ENCODE measurements at places on chromosomes 3 and 15. TPM values are rescaled to one million over a fixed set of nuclear protein-coding genes. Genes with fewer than 3 reads are reported as not detected.

DNA sequence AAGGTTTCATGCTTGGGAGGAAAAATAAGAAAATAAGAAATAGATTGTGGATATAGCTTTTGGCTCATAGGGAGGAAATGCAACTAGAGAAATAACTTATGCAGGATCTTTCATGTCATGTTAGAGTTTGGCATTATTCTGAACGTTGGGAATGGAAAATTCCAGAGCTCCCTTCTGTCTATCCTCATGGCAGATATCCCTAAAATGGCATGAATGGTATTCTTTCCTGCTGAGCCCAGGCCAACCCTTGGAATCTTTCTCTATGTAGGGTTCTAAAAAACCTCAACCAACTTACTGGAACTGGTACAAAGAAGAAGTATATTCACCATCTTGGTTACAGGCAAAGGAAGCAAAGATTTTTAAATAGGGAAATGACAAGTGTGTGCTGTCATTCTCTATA, 212.5 kb downstream of the CHST2 start:
- H3K4me1 ChIP-seq, result peaks cover 16% of the 10 kb centered on the region
- H3K27me3 ChIP-seq, result no peaks in the 10 kb centered on the region
- no peak for DNase-seq
- H3K4me3 ChIP-seq, result no peak overlapping the region
- no peaks in the 10 kb centered on the region for H3K36me3 ChIP-seq

GRCh38 chr15:25862472-25863110, 536 bp downstream of the ATP10A start:
- peak overlapping the region; percentile 91 for H3K4me3 ChIP-seq
- H3K4me1 ChIP-seq, result peaks cover 9% of the 10 kb centered on the region
- H3K27ac ChIP-seq, result peak overlapping the region; percentile 95
- H3K27me3 ChIP-seq, result no peaks in the 10 kb centered on the region
- peaks cover 9% of the 10 kb centered on the region for H3K36me3 ChIP-seq

DNA sequence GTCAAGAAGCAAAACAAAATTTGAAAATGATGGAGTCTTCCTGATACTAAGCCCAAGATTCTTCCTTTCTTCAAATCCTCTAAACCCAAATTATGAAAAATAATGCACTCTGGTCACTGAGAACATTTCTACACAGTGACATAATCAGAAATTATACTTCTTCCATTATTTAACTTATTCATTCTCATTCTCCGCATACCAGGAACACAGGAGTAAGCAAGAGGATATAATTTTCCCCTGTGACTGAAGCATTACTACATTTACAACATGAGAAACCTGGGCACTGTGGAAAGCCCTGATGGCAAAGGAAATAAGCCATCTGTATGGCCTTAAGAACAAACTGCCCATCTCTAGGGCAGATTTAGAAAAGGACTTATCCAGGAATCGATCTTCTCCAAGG, 47.0 kb downstream of the EXD1 start:
- no peaks in the 10 kb centered on the region for H3K4me1 ChIP-seq
- DNase-seq, result no peak
- no peak overlapping the region for H3K27ac ChIP-seq
- H3K4me3 ChIP-seq, result no peak overlapping the region
- no peaks in the 10 kb centered on the region for H3K36me3 ChIP-seq
- no peaks in the 10 kb centered on the region for H3K27me3 ChIP-seq

- peaks cover 11% of the 10 kb centered on the region for H3K4me1 ChIP-seq
- DNase-seq, result no peak
- H3K36me3 ChIP-seq, result no peaks in the 10 kb centered on the region
- no peaks in the 10 kb centered on the region for H3K27me3 ChIP-seq
Measured at GRCh38 chr3:190345878-190346277, 23.6 kb upstream of the CLDN1 start.

GRCh38 chr3:196775938-196776337, 36.3 kb downstream of the PAK2 start:
- H3K27me3 ChIP-seq, result no peaks in the 10 kb centered on the region
- no peaks in the 10 kb centered on the region for H3K36me3 ChIP-seq
- no peak for DNase-seq
- no peak overlapping the region for H3K4me3 ChIP-seq
- H3K27ac ChIP-seq, result no peak overlapping the region
- H3K4me1 ChIP-seq, result peaks cover 74% of the 10 kb centered on the region

DNA sequence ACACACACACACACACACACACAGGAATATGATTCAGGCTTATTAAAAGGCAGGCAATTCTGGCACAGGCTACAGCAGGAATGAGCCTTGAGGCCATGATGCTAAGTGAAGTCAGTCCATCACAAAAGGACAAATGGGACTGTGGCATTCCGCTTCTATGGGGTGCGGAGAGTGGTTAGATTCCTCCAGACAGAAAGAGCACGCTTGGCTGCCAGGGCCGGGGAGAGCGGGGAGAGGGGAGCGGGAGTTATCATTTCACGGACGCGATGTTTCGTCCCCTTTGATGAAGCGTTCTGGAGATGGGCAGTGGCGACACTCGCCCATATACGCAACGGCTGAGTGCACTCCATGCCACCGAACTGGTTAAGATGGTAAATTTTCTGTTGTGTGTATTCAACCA, 58.5 kb upstream of the FAM174B start:
- DNase-seq, result no peak
- H3K4me1 ChIP-seq, result peaks cover 19% of the 10 kb centered on the region

- peaks cover 7% of the 10 kb centered on the region for H3K4me1 ChIP-seq
- H3K27me3 ChIP-seq, result no peaks in the 10 kb centered on the region
- no peak overlapping the region for H3K27ac ChIP-seq
- DNase-seq, result no peak
- no peak overlapping the region for H3K4me3 ChIP-seq
Measured at GRCh38 chr3:190261015-190261414, 61.2 kb downstream of the CLDN1 start.

- peaks cover 44% of the 10 kb centered on the region for H3K4me1 ChIP-seq
- H3K36me3 ChIP-seq, result no peaks in the 10 kb centered on the region
- peak overlapping the region; percentile 93 for H3K27ac ChIP-seq
- DNase-seq, result no peak
- H3K27me3 ChIP-seq, result no peaks in the 10 kb centered on the region
- H3K4me3 ChIP-seq, result peak overlapping the region; percentile 75
Measured at GRCh38 chr15:45186771-45187577, 792 bp downstream of the SHF start.

The ANKRD34C gene
- not detected for total RNA-seq

GRCh38 chr3:156681002-156681401, 6.6 kb downstream of the TIPARP start:
- no peak for DNase-seq
- no peaks in the 10 kb centered on the region for H3K27me3 ChIP-seq
- peak overlapping the region; percentile 14 for H3K27ac ChIP-seq
- H3K4me1 ChIP-seq, result peaks cover 90% of the 10 kb centered on the region

GRCh38 chr15:57953874-57954273, 111.6 kb downstream of the ALDH1A2 start:
- no peaks in the 10 kb centered on the region for H3K36me3 ChIP-seq
- H3K4me1 ChIP-seq, result no peaks in the 10 kb centered on the region
- no peak overlapping the region for H3K4me3 ChIP-seq

DNA sequence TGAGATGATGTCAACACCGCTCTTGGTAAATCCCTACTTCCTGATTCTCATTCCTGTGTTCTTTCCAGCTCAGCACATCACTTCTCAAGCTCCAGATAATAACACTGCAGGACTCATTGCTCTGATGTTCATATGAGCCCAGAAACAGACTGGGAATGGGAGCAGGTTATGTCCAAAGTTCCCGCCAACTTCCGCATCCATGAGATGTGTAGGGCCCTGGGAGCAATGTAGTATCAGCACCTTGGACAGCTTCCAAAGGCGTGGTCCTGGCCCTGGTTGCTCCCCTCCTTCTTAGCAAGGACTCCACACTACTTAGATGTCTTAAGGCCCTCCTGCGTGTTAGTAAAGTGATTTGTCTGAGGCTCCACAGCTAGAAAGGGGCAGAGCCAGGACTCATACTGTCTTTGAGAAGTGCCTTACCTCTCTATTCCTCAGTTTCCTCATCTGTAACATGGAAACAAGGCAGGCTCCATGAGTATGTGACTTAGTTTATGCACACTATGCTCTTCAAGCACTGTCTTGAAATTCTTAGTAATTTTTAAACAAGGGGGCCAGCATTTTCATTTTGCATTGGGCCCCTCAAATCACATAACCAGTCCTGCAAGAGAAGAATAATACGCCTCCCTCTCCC, 27.9 kb upstream of the SLC6A1 start:
- H3K27ac ChIP-seq, result no peak overlapping the region
- H3K36me3 ChIP-seq, result no peaks in the 10 kb centered on the region
- H3K4me1 ChIP-seq, result no peaks in the 10 kb centered on the region
- DNase-seq, result no peak
- H3K4me3 ChIP-seq, result no peak overlapping the region
- no peaks in the 10 kb centered on the region for H3K27me3 ChIP-seq

DNA sequence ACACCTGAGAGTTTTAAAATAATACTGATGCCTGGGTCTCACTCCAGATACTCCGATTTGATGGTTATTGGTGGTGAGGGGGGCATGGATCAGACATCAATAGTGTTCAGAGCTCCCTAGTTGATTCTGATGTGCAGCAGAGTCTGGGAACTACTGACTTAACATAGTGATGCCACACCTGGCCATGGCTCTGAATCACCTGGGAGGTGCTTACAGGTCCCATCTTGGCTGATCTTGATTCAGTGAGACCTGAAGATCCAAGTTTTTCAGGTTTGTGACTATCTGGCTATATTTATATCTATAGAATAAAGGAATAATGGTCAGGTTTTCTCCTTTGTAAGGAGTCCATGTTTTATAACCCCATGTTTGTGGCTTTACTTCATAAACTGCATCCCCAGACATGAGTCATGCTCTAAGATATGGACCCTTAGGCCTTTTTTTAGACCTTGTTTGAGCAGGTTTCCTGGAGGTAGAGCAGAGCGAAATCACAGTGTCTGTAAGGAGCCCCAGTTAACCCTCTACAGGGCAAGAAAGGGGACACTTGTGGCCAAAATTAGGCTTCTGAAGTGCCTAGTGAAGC, 101.4 kb downstream of the LARS2 start:
- H3K4me1 ChIP-seq, result no peaks in the 10 kb centered on the region
- H3K27ac ChIP-seq, result no peak overlapping the region
- peaks cover 82% of the 10 kb centered on the region for H3K36me3 ChIP-seq
- no peak for DNase-seq

DNA sequence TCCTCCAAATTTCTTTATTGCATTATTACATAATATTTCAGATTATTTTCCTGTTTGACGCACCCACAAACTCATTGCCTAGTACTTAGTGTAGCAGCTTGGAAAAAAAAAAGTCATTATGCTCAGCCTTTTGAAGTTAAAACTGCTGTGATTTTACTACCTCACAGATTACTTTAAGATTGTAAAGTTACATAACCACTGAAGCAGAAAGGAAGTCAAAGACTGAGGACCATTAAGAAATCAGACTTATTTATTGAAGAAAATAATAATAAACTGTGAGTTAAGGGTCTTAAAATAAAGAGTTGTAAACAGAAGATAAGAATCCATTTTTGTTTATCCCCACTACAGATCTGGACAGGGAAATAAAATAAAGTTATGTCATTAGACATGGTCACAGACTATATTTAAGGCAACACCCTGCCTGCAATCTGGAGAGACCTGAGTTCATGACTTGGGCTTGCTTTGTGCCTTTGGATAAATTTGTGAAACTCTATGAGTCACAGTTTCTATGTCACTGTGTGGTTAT, 212.1 kb upstream of the ROBO2 start:
- no peak for DNase-seq
- H3K36me3 ChIP-seq, result no peaks in the 10 kb centered on the region
- H3K4me3 ChIP-seq, result no peak overlapping the region
- no peaks in the 10 kb centered on the region for H3K27me3 ChIP-seq
- H3K4me1 ChIP-seq, result no peaks in the 10 kb centered on the region

- no peak overlapping the region for H3K27ac ChIP-seq
- no peak overlapping the region for H3K4me3 ChIP-seq
- H3K36me3 ChIP-seq, result no peaks in the 10 kb centered on the region
- peaks cover 15% of the 10 kb centered on the region for H3K4me1 ChIP-seq
- no peak for DNase-seq
Measured at GRCh38 chr15:60871152-60871551, 357.9 kb downstream of the RORA start.

DNA sequence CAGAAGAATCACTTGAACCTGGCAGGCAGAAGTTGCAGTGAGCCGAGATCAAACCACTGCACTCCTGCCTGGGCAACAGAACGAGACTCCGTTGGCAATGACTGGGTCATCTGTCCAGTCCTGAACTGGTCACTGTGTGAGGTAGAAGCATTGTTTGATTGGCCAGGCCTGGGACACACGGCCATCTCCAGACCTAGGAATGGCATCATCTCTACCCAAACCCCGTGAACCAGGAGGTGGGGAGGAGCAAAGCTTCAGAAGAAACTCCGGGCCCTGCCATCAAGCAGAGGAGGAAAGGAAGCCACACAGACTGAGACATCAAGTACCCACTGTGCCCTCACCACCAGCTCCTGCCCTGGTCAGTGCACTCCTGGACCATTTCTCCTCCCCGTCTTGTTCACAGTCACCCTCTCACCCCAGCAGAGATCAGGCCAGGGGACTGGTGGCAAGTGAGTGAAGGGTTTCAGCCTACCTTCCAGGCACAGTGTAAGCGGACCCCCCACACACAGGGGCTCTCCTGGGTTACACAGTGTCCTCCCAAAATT, 31.6 kb downstream of the GOLGA6L2 start:
- H3K27ac ChIP-seq, result no peak overlapping the region
- no peaks in the 10 kb centered on the region for H3K27me3 ChIP-seq
- no peaks in the 10 kb centered on the region for H3K4me1 ChIP-seq
- H3K4me3 ChIP-seq, result no peak overlapping the region

The DNAH12 gene
- under 0.01 TPM for total RNA-seq
